Activated naive CD8-positive, alpha-beta T cell treated with anti-CD3 and anti-CD28 coated beads, Interleukin-2, amount 10 ng/mL, durations not matched to agents 7 days and 5 days (primary cell): ENCODE measurements at places on chromosomes 7 and 10. TPM values are rescaled to one million over a fixed set of nuclear protein-coding genes. Genes with fewer than 3 reads are reported as not detected.

GRCh38 chr7:50145226-50145625 is 52.2 kb upstream of the ZPBP start:
- DNase-seq: no peak
- peak overlapping the region; percentile 60 for H3K27ac ChIP-seq
- no peaks in the 10 kb centered on the region for H3K36me3 ChIP-seq
- peaks cover 53% of the 10 kb centered on the region for H3K4me1 ChIP-seq
- no peaks in the 10 kb centered on the region for H3K27me3 ChIP-seq

DNA sequence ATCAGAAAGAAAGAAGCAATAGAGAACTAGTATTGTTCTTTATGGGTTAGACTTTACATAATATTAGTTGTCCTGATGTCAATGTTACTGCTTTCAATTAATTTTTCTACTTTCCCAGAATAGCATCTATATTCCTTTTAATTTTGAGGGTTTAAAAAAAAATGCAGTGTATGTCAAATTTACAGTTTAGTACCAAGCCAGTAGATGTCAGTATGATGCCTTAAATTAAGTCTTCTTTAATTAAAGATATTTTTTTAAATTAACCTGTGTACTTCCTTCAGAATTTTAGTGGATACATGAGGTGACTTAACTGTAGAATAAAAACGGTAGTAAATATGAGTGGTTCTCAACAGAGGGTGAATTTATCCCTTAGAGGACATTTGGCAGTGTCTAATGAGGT is 35.2 kb upstream of the STOX1 start:
- no peak overlapping the region for H3K4me3 ChIP-seq
- H3K36me3 ChIP-seq: peaks cover 9% of the 10 kb centered on the region
- no peak for DNase-seq
- no peaks in the 10 kb centered on the region for H3K27me3 ChIP-seq
- H3K4me1 ChIP-seq: no peaks in the 10 kb centered on the region
- H3K27ac ChIP-seq: no peak overlapping the region

DDC gene
- not detected for total RNA-seq

PTF1A gene
- total RNA-seq: not detected

GRCh38 chr7:136018104-136018503 is 40.9 kb upstream of the MTPN start:
- no peak for DNase-seq
- no peak overlapping the region for H3K27ac ChIP-seq
- H3K36me3 ChIP-seq: no peaks in the 10 kb centered on the region
- no peaks in the 10 kb centered on the region for H3K4me1 ChIP-seq
- H3K27me3 ChIP-seq: peaks cover 7% of the 10 kb centered on the region

- peaks cover under 1% of the 10 kb centered on the region for H3K36me3 ChIP-seq
- H3K27me3 ChIP-seq: peaks cover 1% of the 10 kb centered on the region
- DNase-seq: no peak
- H3K27ac ChIP-seq: no peak overlapping the region
These were observed 15.8 kb downstream of the KLLN start for GRCh38 chr10:87847550-87847949.

DENND2A gene
- not detected for total RNA-seq

ANKRD61 gene
- total RNA-seq: not detected
